Calu3 (cell line): ENCODE measurements at places on chromosomes 12 and 14.
A peak's percentile ranks its signal among the peaks of the same experiment; 100 is the strongest.

DNA sequence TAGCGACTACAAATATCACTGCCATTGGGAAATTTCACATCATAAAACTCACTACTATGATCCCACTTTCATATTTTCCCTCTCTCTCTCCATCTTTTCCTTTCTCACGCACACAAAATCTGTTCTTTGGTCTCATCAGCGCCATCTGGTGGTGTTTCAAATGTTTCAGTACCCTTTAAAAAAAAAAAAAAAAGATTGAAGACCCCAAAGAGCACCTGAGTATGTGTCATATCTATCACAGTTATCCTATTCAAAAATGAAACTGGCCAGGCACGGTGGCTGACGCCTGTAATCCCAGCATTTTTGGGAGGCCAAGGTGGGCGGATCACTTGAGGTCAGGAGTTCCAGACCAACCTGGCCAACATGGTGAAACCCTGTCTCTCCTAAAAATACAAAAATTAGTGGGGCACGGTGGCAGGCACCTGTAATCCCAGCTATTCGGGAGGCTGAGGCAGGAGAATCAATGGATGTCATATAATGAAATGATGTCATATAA lies 72.4 kb downstream of the TTC9 start:
- peak; percentile 57 for DNase-seq

DNA sequence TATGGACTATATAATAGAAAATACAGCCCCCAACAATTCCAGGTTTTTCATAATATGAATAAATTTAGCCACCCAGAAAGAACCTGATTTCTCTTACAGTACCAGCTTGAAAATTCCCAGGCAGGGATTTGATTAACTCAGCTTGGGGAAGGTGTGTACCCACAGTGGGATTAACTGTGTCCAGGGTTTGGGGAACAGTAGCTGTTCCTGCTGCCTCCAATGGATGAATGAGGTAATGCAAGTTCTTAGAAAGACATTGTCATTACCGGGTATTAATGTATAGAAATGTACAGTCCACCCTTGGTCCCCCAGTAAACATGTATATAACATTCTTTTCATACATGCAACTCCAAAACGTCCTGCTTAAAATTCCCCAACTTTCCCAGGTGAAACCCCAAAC lies 115.6 kb downstream of the LRIG3 start:
- DNase-seq, result peak; percentile 7

DNA sequence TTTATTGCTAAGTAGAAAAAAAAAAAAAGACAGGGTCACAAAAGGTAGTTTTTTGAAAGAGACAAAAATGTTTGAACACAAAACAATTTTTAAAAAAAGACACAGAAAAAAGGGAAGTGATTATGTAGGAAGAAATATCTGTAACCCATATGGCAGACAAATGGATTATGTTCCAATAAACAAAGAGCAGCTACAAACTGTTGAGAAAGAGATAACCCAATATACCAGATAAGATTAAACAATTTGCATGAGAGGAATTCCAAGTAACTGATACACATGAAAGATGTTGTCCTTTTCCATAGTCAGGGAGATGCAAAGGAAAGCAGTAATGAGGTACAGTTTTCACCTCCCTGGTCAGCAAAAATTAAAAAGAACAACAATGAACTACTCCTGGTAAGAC lies 44.9 kb downstream of the PTPRR start:
- no peak for DNase-seq

- DNase-seq, result no peak
Observed at GRCh38 chr12:127928615-127929571, 338.1 kb upstream of the TMEM132C start.

DNA sequence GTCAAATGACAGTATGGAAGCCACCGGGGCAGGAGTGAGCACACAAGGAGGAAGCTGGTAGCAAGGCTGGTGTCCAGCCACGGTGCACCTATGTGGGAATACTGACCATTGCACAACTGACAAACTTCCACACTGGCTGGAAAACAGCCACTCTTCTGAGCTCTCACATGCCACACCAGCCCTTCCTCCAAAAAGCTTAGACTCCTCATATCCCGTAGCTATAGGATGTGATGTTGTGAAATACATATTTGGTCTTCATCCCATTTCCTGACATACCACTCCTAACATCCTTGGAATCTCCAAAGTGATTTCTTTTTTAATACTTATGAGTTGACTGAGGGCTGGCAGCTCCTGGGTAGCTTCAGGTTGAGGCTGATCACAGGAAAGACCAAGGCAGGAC lies 103.6 kb downstream of the NTF3 start:
- DNase-seq, result no peak

GRCh38 chr14:93693914-93694313 lies 94.4 kb downstream of the PRIMA1 start:
- no peak for DNase-seq

GRCh38 chr12:71125949-71126348 lies 31.9 kb downstream of the TSPAN8 start:
- no peak for DNase-seq

GRCh38 chr12:12349711-12350665 lies at the start of gene MANSC1:
Gene MANSC1 (minus strand): TSS chr12:12350242. CDS start chr12:12343314, 6,928 bp downstream.
- DNase-seq, result peak; percentile 73

GRCh38 chr12:67002720-67003119 lies 266.4 kb upstream of the CAND1 start:
- DNase-seq, result peak; percentile 71

DNA sequence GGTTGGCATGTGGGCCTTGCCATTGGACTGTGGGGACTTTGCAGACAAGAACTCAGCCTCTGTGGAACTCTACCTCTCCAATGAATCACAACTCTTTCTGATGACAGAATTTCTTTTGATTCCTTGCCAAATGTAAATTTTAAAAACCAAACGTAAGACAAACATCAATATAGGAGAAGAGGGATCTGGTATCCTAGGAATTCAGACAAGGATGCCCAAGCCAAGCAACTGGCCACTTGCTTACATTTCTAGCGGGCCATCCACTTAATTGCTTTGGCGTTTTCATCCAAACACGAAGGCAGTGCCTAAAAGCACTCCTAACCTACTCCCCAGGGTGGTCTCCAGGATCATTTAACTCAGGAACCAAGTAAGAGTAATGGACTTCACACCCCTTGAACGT lies 23.4 kb upstream of the RAB35 start:
- DNase-seq, result no peak

GRCh38 chr14:86310148-86310547 lies 780.2 kb downstream of the FLRT2 start:
- no peak for DNase-seq

- DNase-seq, result no peak
Observed at GRCh38 chr12:122081697-122082221, 3.2 kb downstream of the MLXIP start.

DNA sequence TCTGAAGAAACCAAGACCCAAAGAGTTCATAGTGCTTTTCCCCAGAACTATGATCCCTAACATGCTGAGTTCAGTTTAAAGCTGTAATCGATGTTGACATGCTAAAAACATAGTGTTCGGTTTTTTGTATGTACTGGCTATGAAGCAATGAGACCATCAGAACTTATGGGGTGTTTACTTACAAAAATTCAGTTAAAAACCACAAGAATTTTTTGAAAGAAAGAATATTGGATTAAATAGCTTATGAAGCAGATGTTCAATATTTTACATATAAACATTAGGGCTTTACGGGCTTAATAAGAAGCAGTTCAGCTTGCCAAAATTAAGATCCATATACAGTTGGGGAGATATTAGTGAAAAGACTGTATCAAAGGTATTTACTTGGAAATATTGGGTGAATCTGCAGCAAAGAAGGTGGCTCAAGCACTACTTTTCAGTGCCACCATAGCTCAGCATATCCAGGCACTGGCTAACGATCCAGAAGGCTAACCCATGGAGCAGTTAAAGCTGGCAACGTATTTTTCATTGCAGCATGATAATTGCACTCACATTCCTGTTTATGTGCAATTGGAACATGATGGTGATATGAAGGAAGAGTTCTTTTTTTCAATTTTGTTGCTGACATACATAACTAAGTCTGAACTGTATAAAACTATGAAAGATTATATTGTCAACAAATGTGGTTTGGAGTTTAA lies 125.9 kb downstream of the EFCAB11 start:
- DNase-seq, result no peak

DNA sequence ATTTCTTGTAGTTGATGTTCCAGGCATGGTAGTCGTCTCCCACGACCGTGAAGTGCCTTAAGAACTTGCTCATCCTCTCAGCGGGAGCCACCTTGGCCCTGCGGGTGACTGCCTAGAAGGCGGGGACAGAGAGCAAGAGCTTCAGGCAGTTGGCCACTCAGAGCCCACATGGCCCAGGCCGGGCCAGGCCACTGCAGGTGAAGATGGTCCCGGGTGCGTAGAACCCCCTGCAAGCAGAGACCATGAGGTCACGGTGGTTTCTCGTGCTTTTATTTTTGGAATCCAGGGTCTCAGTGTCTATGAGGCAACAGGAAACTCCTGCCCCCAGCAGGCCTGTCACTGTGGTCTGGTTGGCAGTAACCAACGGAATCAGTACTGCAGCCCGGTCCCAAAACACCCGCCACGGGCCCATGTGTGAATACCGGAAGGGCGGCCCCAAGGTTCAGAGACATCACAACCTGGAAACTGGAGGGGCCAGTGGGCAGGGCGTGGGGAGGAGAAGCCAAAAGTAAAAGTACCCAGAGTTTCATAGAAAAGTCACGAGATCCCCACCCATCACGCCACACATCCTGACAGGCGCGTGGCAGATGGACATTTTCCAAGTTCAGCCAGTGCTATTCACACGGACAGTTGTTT lies 27.5 kb downstream of the HVCN1 start:
- no peak for DNase-seq

GRCh38 chr14:74195623-74196022 lies 43.6 kb upstream of the VSX2 start:
- no peak for DNase-seq

DNA sequence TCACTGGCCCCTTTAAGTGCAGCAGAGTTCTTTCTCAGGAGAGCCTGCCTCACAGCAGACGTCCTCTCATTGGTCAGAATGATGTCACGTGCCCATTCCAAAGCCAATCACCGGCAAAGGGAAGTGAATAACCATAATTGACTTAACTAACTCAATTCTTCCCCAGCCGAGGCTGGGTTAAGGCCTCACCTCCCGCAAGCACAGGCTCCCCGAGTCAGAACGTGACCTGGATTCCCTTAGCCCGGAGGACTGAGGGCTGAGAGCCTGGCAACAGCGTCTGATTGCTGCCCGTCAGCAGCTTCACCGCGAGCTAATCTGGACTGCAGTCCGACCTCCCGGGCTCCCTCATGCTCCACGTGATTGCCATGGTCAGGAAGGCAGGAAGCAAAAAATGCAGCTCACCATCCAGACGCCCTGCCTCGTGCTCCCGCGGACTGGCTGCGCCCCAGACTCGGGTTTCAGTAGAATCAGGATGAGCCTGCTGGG lies 92.1 kb upstream of the FZD10 start:
- DNase-seq, result no peak

GRCh38 chr14:35159742-35160409 lies 37.5 kb downstream of the PRORP start:
- peak; percentile 14 for DNase-seq

DNA sequence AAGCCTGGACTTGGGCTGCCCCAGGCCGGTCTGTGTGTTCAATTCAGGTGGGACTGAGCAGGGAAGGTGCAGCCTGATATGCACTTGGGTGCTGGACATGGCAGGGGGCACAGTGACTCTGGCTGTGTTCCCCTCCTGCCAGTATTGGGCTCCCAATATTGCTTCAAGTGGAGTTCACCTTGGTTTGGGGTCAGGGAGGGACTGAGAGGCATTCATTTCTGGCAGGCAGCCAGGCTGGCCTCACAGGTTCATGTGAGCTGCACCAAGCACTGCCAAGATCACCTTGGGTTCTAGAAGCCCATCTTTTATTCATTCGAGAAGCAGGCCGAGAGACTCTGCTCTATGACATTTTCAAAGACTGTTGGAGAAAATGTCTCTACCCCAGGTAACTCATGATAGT lies 245.0 kb downstream of the CHST11 start:
- no peak for DNase-seq

- DNase-seq, result peak; percentile 67
Observed at GRCh38 chr12:27179400-27180214, 64.5 kb upstream of the STK38L start.

DNA sequence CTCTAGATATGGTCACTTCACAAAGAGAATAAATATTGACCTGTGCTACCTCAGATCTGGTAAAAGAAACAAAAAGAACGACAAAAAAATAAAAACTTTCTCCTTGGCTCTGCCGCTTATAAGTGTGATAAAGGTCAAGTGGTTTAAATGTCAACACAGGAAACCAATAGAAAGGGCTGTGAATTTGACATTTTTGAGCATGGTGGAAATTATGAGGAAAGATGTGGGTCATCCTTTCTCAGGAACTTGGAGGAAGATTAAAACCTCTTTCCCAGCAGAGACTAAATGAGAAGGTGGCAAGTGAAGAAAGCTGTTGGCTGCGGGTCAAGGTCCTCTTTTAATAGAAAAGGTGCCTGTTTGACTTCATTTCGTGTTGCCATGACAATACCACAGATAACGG lies 28.2 kb downstream of the TESPA1 start:
- no peak for DNase-seq

- no peak for DNase-seq
Observed at GRCh38 chr12:49808686-49809380, 19.4 kb downstream of the NCKAP5L start.

GRCh38 chr12:121955258-121956237 lies 37.2 kb downstream of the CFAP251 start:
- peak; percentile 18 for DNase-seq

GRCh38 chr14:83172363-83172762 lies 1638.7 kb upstream of the SEL1L start:
- DNase-seq, result no peak

GRCh38 chr14:69014829-69015259 lies 35.7 kb upstream of the ACTN1 start:
- no peak for DNase-seq

DNA sequence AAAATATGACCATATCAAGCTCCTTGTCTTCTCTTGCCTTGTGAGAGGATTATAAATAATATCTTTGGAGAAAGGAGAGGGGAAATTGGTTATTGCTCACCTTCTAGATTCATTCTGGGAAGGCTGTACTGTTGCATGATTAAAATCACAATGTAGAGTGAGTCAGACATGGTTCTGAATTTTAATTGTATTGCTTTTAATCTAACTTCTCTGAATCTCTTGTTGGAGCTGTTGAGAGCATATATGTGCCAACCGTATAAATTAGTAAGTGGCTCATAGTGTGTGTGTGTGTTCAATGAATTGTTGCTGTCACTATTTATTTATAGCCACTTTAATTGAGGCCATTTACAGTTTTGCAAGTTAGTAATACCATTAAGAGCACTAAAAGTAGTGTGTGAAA lies 56.1 kb downstream of the KCNJ8 start:
- DNase-seq, result no peak

GRCh38 chr12:49803693-49804450 lies 24.3 kb downstream of the NCKAP5L start:
- no peak for DNase-seq
